Uterine smooth muscle cell (primary cell): ENCODE measurements at places on chromosomes 13 and 19. TPM values are rescaled to one million over a fixed set of nuclear protein-coding genes. Genes with fewer than 3 reads are reported as not detected.

The ZFP82 gene
- total RNA-seq = 6.4 and 10.1 TPM in 2 replicates

The ZNF738 gene
- total RNA-seq = 5.6 and 6.1 TPM in 2 replicates

The MYO16 gene
- total RNA-seq = under 0.01 TPM in 1 of 2 replicates, not detected in the other

The CACNG7 gene
- 0.12 TPM in 1 of 2 replicates, not detected in the other for total RNA-seq

The UBAC2 gene
- total RNA-seq = 29.3 and 32.5 TPM in 2 replicates

The EPS8L1 gene
- 0.75 and 1.8 TPM in 2 replicates for total RNA-seq

The EML2 gene
- 48.3 and 65.2 TPM in 2 replicates for total RNA-seq

The LAIR1 gene
- not detected in 2 replicates for total RNA-seq

The ACP5 gene
- 2.7 and 9.9 TPM in 2 replicates for total RNA-seq

The KLK3 gene
- total RNA-seq = not detected in 2 replicates

The LSR gene
- 0.37 and 0.44 TPM in 2 replicates for total RNA-seq

The RPL21 gene
- total RNA-seq = 561 and 710 TPM in 2 replicates

The PLEKHF1 gene
- total RNA-seq = 42.8 and 72.5 TPM in 2 replicates

The CKM gene
- 0.12 TPM in 1 of 2 replicates, not detected in the other for total RNA-seq

The ATP4A gene
- not detected in 2 replicates for total RNA-seq

The CASP14 gene
- total RNA-seq = not detected in 2 replicates

The CYP4F8 gene
- total RNA-seq = under 0.01 TPM in 1 of 2 replicates, not detected in the other

The OR7D2 gene
- total RNA-seq = under 0.01 and 0.12 TPM in 2 replicates

The MCF2L gene
- 0.37 and 0.44 TPM in 2 replicates for total RNA-seq

The ZNF763 gene
- 0.55 and 1.1 TPM in 2 replicates for total RNA-seq

The DCLK1 gene
- 6.9 and 13.1 TPM in 2 replicates for total RNA-seq

The ZNF766 gene
- total RNA-seq = 11.4 and 14.2 TPM in 2 replicates

The HPN gene
- not detected in 2 replicates for total RNA-seq

The DUXA gene
- total RNA-seq = not detected in 2 replicates

The WDR62 gene
- 6.1 and 16.3 TPM in 2 replicates for total RNA-seq

The SIGLEC11 gene
- not detected in 2 replicates for total RNA-seq

The SOX1 gene
- total RNA-seq = not detected in 2 replicates

The IRS2 gene
- total RNA-seq = 5.9 and 13.5 TPM in 2 replicates

The GNG7 gene
- total RNA-seq = under 0.01 and 0.37 TPM in 2 replicates

The CACNA1A gene
- total RNA-seq = 10.1 and 18.1 TPM in 2 replicates

The TMPRSS9 gene
- total RNA-seq = not detected in 2 replicates

The OR7C1 gene
- total RNA-seq = not detected in 2 replicates

The YJEFN3 gene
- 1.00 and 1.2 TPM in 2 replicates for total RNA-seq
